ENCODE measurements at places on chromosomes 1 and 21. TPM values are rescaled to one million over a fixed set of nuclear protein-coding genes. Genes with fewer than 3 reads are reported as not detected.

Gene FGR
- not detected for total RNA-seq

- H3K36me3 ChIP-seq = peaks cover 6% of the 10 kb centered on the region
- H3K4me3 ChIP-seq = no peak overlapping the region
- DNase-seq = peak; percentile 65
- H3K27me3 ChIP-seq = peaks cover 18% of the 10 kb centered on the region
- H3K27ac ChIP-seq = no peak overlapping the region
Measured at GRCh38 chr21:37008724-37009123, 2.2 kb downstream of the RIPPLY3 start.

GRCh38 chr1:202075389-202075788 lies 47.3 kb upstream of the GPR37L1 start:
- peaks cover 20% of the 10 kb centered on the region for H3K4me1 ChIP-seq
- no peak for DNase-seq
- H3K27ac ChIP-seq = peak overlapping the region; percentile 53
- no peaks in the 10 kb centered on the region for H3K36me3 ChIP-seq

DNA sequence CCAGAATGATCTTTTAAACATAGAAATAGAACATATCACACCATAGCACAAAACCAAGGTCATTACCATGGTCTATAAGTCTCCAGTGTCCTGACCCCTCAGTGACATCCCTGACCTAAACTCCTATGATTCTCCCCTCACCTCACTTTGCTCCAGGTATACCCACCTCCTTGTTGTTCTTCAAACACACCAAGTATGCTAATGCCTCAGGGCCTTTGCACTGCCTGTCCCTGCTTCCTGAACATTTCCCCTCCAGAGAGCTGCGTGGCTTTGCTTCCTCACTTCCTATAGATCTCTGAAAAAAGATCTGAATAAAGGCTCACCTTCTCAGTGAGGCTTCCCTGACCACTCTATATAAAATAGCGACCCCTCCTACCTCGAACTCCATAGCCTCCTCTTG lies 1.1 kb downstream of the GOLT1A start:
- H3K27me3 ChIP-seq = peaks cover 14% of the 10 kb centered on the region
- DNase-seq = peak; percentile 27
- H3K4me3 ChIP-seq = no peak overlapping the region

- H3K27me3 ChIP-seq = no peaks in the 10 kb centered on the region
- H3K4me3 ChIP-seq = no peak overlapping the region
- H3K4me1 ChIP-seq = no peaks in the 10 kb centered on the region
- no peaks in the 10 kb centered on the region for H3K36me3 ChIP-seq
Measured at GRCh38 chr1:3505161-3505560, 50.7 kb downstream of the ARHGEF16 start.

DNA sequence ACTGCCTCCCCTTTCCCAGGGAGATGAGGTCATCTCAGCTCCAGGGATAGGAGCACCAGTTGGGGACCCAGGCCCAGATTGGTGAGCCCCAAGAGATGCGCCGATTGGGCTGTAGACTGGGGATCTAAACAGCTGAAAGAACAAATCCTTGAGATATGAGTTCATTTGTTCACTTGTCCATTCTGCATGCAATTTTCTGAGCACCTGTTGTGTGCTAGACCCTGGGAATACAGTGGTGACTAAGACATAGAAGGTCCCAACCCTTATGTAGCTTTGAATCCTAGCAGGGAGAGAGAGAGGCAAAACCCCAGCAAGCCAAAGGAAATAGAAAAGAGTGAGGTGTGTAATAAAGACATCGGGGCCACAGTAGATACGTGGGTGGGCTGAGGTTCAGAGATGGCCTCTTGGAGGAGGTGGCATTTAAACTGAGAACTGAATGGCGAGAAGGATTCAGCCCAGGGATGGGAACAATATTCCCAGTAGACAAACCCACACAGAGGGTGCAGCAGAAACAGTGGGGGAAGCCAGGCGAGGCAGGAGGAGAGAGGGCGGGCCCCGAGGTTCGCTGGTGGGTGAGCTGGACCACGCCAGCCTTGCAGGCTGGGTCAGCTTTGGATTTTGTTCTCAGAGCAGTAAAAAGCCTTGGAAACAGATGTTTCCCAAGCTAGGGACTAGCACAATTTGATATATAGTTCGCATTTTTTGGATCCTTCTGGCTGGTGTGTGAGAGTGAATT lies 105.6 kb upstream of the ACTL8 start:
- DNase-seq = no peak
- no peaks in the 10 kb centered on the region for H3K27me3 ChIP-seq
- no peak overlapping the region for H3K4me3 ChIP-seq

DNA sequence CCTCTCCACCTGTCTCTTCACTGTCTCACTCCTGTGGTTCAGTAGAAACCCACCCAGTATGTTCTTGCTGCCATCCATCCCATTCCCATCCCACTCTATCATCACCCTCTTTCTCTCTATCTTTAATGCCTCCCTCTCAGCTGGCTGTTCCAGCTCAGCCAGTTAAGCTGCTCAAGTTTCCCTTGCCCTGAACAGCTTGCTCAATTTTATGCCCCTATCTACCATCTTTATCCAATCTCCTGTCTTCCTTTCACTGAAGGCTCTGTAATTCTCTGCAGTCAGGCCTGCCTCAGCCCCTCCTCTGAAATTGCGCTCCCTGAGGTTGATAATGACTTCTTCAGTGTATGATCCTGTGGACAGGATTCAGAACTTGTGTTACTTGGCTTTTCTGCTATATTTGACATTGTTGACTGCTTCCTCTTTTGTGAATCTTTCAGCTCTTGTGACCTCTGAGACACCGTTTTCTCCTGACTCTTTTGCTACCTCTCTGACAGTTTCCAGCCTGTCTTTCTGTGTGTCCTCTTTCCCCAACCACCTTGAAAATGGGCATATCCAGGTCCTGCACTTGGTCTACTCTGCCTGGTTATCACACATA lies 13.9 kb upstream of the BCAR3 start:
- H3K27ac ChIP-seq = no peak overlapping the region
- H3K36me3 ChIP-seq = no peaks in the 10 kb centered on the region

Gene CFHR5
- total RNA-seq = not detected

- no peak overlapping the region for H3K4me3 ChIP-seq
- H3K36me3 ChIP-seq = no peaks in the 10 kb centered on the region
- no peak overlapping the region for H3K27ac ChIP-seq
- DNase-seq = peak; percentile 61
- no peaks in the 10 kb centered on the region for H3K27me3 ChIP-seq
- no peaks in the 10 kb centered on the region for H3K4me1 ChIP-seq
Measured at GRCh38 chr1:29876902-29877301, 640.6 kb downstream of the PTPRU start.

Gene CLCA4
- not detected for total RNA-seq
